CD4-positive, alpha-beta T cell treated with Interleukin-1 beta for 1 hour (primary cell): ENCODE measurements at places on chromosomes 5 and 9.

DNA sequence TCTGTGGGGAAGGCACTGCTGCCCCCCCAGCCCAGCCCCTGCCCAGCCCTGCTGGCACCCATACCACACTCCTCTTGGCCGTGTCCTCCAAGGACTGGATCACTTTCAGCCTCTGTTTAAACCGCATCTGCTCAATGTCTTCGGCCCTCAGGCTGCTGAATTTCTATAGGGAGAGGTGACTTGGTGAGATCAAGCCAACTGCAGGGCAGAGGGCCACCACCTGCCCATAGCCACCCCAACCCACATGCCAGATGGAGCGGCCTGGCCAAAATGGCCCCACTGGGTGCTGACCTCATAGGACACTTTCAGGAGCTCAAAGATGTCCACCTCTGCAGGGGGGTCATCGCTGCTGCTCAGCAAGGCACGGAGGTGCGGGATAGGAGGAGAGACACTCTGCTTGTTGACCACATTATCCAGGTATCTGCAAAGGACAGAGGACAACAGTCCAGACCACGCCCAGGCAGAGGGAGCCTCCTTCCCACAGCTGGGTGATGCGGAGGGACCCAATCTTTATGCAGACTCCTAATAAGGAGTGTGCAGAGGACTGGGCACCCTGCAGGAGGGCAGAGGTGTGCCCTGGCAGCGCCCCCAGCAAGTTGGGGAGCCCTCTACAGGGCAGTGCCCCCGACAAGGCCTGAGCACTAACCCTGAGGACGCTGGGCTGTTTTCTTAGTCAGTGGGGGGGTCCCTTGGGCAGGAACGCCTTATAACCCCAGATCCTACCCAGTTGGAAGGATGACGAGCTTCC is 14.4 kb upstream of the MRNIP start:
- DNase-seq, result no peak

GRCh38 chr9:22158271-22158670 is 149.2 kb upstream of the CDKN2B start:
- DNase-seq, result no peak

DNA sequence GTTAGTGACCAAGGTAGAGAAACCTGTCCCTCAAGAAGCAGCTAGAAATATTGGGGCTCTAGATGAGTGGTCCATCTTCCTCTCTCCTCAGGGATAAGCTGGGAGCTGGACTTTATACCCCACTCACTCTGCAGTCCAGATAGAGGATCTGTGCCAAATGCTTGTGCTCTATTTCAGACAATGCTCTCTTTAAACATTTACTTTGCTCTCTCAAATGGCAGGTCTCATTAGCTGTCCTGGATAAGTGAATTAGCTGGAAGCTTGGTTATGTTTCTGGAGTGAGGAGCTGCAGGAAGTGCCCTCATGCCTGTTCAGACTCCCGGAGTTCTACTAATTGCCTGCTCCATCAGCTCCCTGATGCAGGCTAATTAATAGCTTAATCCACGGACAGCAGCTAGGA is 151.1 kb upstream of the CCDC152 start:
- DNase-seq, result no peak

DNA sequence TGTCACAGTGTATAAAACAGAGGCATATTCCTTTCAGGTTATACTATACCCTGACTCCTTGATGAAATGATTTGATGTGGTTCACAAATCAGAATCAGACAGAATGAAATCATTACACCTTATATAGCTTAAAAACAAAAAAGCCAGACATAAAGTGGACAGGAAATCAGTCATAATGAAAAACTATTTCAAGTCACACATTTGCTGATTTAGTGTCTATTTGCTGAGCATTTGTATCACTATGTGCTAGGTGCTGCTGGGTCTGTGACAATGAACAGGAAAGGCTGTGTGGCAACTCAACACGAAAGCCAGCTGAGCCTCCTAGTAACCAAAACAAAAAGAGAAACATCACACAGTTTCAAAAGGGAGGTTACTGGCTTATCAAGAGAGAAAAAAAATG is 194.0 kb downstream of the EFNA5 start:
- peak; percentile 74 for DNase-seq
